ENCODE measurements at places on chromosomes 16 and 17.

DNA sequence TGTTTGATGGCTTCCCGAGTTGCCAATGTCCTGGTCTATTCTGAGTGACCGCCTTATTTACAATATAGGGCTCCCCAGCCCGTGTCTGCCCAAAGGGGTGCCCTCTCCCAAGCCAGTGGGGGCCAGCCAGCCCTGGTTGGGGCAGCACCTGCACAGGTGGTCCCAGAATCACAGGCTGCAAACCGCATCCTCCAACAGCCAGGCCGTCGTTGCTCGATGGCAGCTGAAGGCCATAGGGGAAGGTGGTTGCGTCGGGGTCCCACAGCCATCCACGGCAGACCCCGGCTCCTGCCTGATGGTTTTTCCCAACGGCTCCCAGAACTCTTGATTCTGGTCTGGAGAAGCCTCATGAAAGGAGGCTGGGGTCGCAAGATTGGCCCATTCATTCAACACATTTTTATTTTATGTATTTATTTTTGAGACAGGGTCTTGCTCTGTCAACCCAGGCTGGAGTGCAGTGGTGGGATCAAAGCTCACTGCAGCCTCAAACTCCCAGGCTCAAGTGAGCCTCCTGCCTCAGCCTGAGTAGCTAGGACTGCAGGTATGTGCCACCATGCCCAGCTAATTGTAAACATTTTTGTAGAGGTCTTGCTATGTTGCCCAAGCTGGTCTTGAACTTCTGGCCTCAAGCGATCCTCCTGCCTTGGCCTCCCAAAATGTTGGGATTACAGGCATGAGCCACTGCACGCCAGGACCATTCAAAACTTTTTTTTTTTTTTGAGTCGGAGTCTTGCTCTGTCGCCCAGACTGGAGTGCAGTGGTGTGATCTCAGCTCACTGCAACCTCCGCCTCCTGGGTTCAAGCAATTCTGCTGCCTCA, 79.0 kb upstream of the TOB1 start:
- H3K4me3 ChIP-seq: peak overlapping the region; percentile 45
- no peaks in the 10 kb centered on the region for H3K36me3 ChIP-seq
- peak overlapping the region; percentile 88 for H3K27ac ChIP-seq
- DNase-seq: no peak
- no peaks in the 10 kb centered on the region for H3K27me3 ChIP-seq
- H3K4me1 ChIP-seq: peaks cover 14% of the 10 kb centered on the region

GRCh38 chr17:79651761-79652160, 40.9 kb upstream of the RBFOX3 start:
- H3K4me1 ChIP-seq: no peaks in the 10 kb centered on the region
- DNase-seq: peak; percentile 21
- H3K27ac ChIP-seq: no peak overlapping the region
- no peaks in the 10 kb centered on the region for H3K27me3 ChIP-seq

GRCh38 chr16:29683543-29684090, 4.6 kb downstream of the QPRT start:
- no peak overlapping the region for H3K27ac ChIP-seq
- no peaks in the 10 kb centered on the region for H3K27me3 ChIP-seq
- DNase-seq: no peak
- H3K4me1 ChIP-seq: no peaks in the 10 kb centered on the region
- no peaks in the 10 kb centered on the region for H3K36me3 ChIP-seq

- H3K4me3 ChIP-seq: no peak overlapping the region
- peaks cover 25% of the 10 kb centered on the region for H3K36me3 ChIP-seq
- no peaks in the 10 kb centered on the region for H3K27me3 ChIP-seq
- no peaks in the 10 kb centered on the region for H3K4me1 ChIP-seq
These were observed 13.0 kb downstream of the MGRN1 start for GRCh38 chr16:4637501-4638166.

DNA sequence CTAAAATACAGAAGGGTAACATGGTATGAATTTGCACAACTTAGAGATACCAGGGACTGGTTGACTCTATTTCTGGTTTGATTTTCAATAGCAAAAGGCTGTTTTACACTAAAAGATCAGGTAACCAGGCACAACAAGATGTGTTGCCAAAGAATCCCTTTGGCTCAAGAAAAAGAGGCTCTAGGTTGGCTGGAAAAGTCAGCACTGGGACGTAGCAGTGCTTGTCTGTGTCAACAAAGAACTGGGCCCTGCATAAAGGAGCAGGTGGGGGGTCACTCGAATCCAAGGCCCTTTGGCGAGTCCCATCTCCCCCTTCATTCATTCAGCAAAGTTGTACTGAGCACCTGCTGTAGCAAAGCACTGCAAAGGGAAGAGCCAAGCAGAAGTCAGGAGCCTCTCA, 18.4 kb downstream of the SDR42E1 start:
- H3K27me3 ChIP-seq: no peaks in the 10 kb centered on the region
- H3K4me3 ChIP-seq: no peak overlapping the region
- DNase-seq: no peak
- H3K36me3 ChIP-seq: no peaks in the 10 kb centered on the region

- no peak overlapping the region for H3K27ac ChIP-seq
- no peaks in the 10 kb centered on the region for H3K36me3 ChIP-seq
- peak; percentile 24 for DNase-seq
- no peaks in the 10 kb centered on the region for H3K27me3 ChIP-seq
These were observed 12.4 kb upstream of the KATNB1 start for GRCh38 chr16:57723170-57723569.

DNA sequence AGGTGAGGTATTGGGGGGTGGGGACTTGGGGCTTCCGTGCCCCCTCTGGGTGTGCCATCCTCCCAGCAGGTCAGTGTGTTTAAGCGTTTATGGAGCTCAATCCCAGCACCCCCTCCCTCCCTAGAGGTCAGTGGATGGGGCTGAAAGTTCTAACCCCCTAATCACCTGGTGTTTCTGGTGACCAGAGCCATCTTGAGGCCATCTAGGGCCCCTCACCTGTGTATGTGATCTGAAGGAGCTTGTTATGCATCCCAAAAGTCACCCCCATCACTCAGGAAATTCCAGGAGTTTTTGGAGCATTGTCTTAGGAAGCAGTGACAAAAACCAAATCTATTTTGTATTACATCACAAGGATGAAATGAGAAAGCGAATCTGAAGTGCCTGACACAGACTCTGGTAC, 67.8 kb upstream of the NOL11 start:
- DNase-seq: no peak
- no peak overlapping the region for H3K4me3 ChIP-seq

GRCh38 chr17:9456330-9456729, 119.3 kb downstream of the STX8 start:
- H3K4me3 ChIP-seq: no peak overlapping the region
- no peaks in the 10 kb centered on the region for H3K4me1 ChIP-seq
- H3K36me3 ChIP-seq: no peaks in the 10 kb centered on the region

GRCh38 chr17:41001795-41002194, 2.1 kb upstream of the KRTAP3-2 start:
- no peak for DNase-seq
- H3K4me3 ChIP-seq: no peak overlapping the region
- no peak overlapping the region for H3K27ac ChIP-seq
- no peaks in the 10 kb centered on the region for H3K4me1 ChIP-seq
- H3K27me3 ChIP-seq: no peaks in the 10 kb centered on the region

- no peak for DNase-seq
- no peaks in the 10 kb centered on the region for H3K4me1 ChIP-seq
- peak overlapping the region; percentile 46 for H3K4me3 ChIP-seq
- H3K27ac ChIP-seq: no peak overlapping the region
- no peaks in the 10 kb centered on the region for H3K36me3 ChIP-seq
- peaks cover 5% of the 10 kb centered on the region for H3K27me3 ChIP-seq
These were observed 6.2 kb downstream of the MPP2 start for GRCh38 chr17:43900858-43901754.

DNA sequence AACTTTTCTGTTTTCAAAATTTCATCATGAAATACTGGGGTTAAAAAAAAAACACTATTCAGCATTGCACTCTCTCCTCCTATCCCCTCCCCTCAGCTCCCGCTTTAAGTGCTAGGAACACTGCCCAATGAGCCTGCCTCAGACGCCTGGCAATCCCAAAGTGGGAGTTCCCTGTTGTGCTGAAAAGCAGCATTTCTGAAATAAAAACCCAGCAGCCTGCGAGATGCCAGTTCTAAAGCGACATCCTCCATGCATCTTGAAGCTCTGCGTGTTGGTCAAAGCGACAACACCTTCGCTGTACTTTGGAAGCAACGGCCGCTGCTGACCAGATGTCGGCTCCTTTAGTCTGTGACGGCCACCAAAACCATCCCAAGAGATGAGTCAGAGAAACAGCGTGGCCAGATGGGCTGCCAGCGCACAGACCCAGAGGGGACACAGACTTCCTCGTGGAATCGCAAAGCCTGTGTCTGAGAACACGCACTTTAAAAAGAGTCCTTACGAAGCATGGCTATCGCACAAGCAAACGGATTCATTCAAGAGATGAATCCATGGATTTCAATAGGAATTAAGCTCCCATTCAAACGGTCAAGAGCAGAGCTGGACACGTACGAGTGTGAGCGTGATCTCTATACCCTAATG, 32.8 kb downstream of the FBXO31 start:
- H3K4me1 ChIP-seq: peaks cover 9% of the 10 kb centered on the region
- no peaks in the 10 kb centered on the region for H3K36me3 ChIP-seq
- no peak overlapping the region for H3K27ac ChIP-seq
- no peaks in the 10 kb centered on the region for H3K27me3 ChIP-seq
- H3K4me3 ChIP-seq: no peak overlapping the region

DNA sequence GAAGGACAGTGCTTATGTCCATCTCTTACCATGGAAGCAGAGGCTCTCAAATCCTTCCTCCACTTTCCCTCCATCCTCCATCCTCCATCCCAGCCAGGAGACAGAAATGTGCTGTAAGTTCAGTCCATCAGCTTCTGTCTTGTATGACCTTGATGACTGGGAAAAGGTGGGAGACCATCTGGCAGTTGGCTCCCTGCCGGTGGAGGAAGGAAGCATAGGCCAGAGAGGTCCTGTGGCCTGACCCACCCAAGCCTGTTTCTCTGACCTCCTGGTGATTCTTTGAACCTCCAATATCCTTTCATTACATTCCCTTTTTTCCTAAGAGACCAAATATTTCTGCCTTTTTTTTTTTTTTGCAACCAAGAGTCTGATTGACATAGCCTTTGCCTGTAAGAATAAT, 215.3 kb downstream of the ABCC12 start:
- no peak overlapping the region for H3K27ac ChIP-seq
- DNase-seq: no peak
- H3K36me3 ChIP-seq: no peaks in the 10 kb centered on the region

GRCh38 chr17:29019475-29020181, 13.8 kb upstream of the SEZ6 start:
- DNase-seq: no peak
- no peaks in the 10 kb centered on the region for H3K36me3 ChIP-seq
- H3K4me1 ChIP-seq: peaks cover 8% of the 10 kb centered on the region
- no peaks in the 10 kb centered on the region for H3K27me3 ChIP-seq
- H3K4me3 ChIP-seq: peak overlapping the region; percentile 14

- no peak overlapping the region for H3K4me3 ChIP-seq
- H3K27ac ChIP-seq: no peak overlapping the region
- H3K36me3 ChIP-seq: no peaks in the 10 kb centered on the region
- no peak for DNase-seq
- H3K4me1 ChIP-seq: no peaks in the 10 kb centered on the region
These were observed 7.4 kb upstream of the MT1E start for GRCh38 chr16:56618138-56618537.

DNA sequence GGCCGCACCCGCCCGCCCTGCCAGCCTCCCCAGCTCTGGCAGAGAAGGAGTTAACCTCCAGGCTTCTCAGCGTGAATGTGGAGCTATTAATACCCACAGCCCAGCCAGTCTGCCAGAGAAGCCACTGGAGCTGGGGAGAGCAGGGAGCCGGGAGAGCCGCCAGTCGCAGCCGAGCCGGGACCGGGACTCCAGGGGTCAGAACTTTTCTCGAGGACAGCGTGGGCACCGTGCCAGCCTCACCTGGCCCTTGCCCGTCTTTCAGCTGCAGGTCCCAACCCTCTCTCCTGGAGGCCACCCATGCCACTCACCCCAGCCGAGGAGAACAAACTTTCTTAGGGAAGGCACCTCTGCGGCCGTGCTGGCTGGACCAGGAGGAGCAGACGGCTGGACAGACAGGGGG, 33.8 kb upstream of the SBK1 start:
- H3K36me3 ChIP-seq: no peaks in the 10 kb centered on the region
- H3K27me3 ChIP-seq: peaks cover 4% of the 10 kb centered on the region
- no peaks in the 10 kb centered on the region for H3K4me1 ChIP-seq
- no peak overlapping the region for H3K27ac ChIP-seq

GRCh38 chr17:80702315-80703141, 157.9 kb downstream of the RPTOR start:
- H3K36me3 ChIP-seq: no peaks in the 10 kb centered on the region
- H3K27me3 ChIP-seq: no peaks in the 10 kb centered on the region
- H3K4me1 ChIP-seq: no peaks in the 10 kb centered on the region
- no peak overlapping the region for H3K4me3 ChIP-seq

DNA sequence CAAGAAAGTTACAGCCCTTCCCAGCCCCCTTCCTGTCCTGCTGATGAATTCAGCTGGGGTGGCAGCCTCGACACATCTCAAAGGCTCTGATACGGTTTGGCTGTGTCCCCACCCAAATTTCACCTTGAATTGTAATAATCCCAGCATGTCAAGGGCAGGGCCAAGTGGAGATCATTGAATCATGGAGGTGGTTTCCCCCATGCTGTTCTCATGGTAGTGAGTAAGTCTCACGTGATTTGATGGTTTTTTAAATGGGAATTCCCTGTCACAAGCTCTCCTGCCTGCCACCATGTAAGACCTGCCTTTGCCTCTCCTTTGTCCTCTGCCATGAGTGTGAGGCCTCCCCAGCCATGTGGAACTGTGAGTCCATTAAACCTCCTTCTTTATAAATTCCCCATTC, 163.2 kb upstream of the FOXF1 start:
- no peak for DNase-seq
- H3K36me3 ChIP-seq: no peaks in the 10 kb centered on the region
- no peaks in the 10 kb centered on the region for H3K27me3 ChIP-seq
- no peak overlapping the region for H3K27ac ChIP-seq
- no peak overlapping the region for H3K4me3 ChIP-seq
- peaks cover 10% of the 10 kb centered on the region for H3K4me1 ChIP-seq

DNA sequence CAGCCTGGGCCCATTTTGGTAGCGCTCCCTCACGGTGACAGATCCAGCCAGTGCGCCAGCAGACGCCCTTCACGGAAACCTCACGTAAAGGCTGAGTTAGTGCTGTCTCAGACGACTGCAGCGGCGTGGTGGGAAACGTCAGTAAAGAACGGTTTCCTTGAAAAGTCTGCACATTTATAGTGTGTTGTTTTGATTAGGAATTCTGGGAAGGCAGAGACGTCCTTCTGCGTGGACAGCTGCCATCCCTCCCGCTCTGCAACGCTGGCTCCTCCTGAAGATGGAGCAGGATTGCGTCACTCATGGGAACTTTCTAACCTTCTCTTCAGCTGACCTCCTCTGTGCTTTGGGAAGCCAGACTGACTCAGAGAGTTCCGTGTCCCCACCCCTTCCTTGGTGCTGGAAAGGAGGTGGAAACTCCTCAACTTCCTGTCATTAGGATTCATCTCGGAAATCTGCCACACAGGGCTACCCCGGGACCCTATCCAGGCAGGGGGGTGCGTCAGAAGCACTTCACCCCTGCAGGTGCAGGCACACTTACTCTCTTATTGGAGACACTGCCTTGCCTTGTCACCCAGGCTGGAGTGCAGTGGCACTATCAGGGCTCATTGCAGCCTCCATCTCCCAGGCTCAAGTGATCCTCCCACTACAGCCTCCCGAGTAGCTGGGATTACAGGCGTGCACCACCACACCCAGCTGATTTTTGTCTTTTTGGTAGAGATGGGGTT, 24.3 kb upstream of the CRISPLD2 start:
- H3K4me3 ChIP-seq: no peak overlapping the region
- H3K27me3 ChIP-seq: no peaks in the 10 kb centered on the region
- no peaks in the 10 kb centered on the region for H3K4me1 ChIP-seq
- H3K27ac ChIP-seq: peak overlapping the region; percentile 52
- no peak for DNase-seq
